Stimulated activated CD4-positive, alpha-beta T cell treated with anti-CD3 and anti-CD28 coated beads, Interleukin-1b, Interleukin-23, amount 100 ng/mL, for 1 hour (primary cell): ENCODE measurements at places on chromosomes 3 and 15.

GRCh38 chr3:138560501-138560900 lies 33.6 kb downstream of the CEP70 start:
- DNase-seq = no peak

- no peak for DNase-seq
Observed at GRCh38 chr3:125010393-125010792, 45.4 kb downstream of the HEG1 start.

- no peak for DNase-seq
Observed at GRCh38 chr15:81317642-81318017, 6.3 kb downstream of the STARD5 start.

DNA sequence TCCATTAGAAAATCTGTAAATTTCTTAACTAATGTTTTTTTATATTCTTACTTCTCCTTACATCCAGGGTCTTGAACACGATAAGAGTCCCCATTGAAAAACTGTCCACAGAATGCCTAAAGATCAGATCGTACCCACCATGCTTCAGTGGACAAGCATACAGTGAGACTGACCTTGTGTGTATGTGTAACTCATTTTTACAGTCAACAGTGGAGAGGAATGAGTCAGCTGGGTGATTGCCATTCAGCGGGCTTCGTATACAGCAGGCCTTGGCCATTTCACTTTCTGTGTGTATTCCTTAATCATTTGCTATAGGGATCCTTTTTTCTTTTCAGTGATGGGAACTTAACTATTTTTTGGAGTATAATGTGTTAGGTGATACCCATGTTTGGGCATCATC lies 10.6 kb downstream of the PARP14 start:
- no peak for DNase-seq

- DNase-seq = no peak
Observed at GRCh38 chr3:109922856-109923255, 585.5 kb upstream of the DPPA4 start.

- DNase-seq = no peak
Observed at GRCh38 chr3:197465996-197466549, 89.7 kb downstream of the BDH1 start.

GRCh38 chr15:40511093-40511471 lies 40.3 kb downstream of the CHST14 start:
- DNase-seq = no peak

GRCh38 chr3:148381051-148381450 lies 316.7 kb upstream of the AGTR1 start:
- no peak for DNase-seq

GRCh38 chr15:33114374-33114717 lies 80.2 kb downstream of the FMN1 start:
- no peak for DNase-seq

DNA sequence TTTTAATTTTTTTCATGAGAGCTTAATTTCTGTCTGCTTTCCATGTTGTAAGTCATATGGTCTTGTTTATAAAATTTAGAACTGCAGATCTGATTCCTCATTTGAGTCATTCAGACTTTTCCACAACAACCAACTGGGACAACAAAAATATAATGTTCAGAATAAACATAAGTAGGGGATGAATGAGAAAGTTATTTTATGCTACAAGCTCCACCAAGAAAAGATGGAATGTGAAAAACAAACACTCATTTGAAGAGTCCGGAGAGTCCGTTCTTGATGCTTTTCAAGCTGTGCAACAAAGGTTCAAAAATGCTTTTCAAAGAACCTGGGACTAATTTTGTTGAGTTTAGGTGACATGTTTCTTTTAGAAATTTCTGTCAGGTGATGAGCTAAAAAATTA lies 9.2 kb downstream of the FRMD4B start:
- no peak for DNase-seq

DNA sequence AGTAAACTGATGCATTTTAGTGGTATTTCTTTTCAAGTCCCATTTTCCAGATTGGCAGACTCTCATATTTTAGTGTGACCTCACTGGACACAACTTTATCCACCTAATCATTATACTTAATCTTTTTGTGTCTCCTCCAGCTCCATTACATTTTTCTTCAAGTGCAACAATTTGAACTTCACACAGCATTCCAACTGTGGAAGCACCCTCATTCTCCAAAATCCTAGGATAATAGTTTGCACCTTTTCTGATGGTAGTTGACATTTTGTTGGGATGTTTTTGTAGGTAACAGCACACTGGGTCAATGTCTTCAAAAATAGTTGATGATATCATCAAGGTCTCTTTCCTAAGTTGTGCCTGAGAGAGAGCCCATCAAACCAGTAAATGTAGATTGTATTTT lies 123.1 kb downstream of the RYR3 start:
- DNase-seq = no peak

GRCh38 chr3:42263354-42264346 lies 2.3 kb downstream of the CCK start:
- DNase-seq = no peak

DNA sequence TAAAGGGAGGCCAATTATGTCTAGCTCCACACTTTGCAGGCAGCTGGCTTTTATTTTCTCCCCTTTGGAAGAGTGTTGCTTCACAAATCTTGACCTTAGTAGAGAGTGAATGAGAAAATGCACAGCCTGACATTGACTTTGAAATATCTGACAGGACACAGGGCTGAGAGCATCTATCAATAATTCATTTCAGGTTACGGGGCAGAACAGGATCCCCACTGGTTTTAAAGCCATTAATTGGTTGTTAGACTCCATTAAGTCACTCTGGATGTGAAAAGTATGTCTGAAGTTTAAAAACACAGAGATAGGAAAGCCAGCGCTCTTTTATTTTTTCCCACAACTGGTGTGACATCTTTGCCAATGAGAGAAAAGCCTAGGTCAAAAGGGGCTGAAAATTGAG lies 251.9 kb upstream of the TMC3 start:
- no peak for DNase-seq

GRCh38 chr3:43399034-43399433 lies 112.7 kb downstream of the SNRK start:
- DNase-seq = no peak

DNA sequence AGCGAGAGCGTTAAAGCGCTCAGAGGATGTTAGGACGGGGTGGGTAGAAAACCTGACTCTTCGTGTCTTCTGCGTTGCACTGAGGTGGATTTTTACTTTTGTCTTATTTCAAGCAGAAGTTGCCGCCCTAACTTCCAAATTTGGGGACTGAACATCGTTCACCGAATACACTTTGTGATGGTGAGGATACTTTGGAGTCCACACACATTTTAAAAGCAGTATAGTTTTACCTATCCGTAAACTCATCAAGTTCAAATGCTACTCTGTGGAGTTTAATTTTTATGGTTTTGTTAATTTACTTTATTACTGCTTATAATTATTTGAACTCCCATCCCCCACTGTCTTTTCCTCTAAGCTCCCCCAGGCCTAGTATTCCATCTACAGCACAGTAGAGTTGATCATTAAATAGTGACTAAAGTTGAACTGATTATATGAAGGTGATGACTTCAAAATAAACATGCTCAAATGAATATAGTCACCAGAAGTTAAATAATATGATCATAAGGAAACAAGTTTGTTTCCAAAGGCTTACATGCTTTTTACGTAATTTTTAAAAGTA lies 617 bp upstream of the EOGT start:
- DNase-seq = no peak

DNA sequence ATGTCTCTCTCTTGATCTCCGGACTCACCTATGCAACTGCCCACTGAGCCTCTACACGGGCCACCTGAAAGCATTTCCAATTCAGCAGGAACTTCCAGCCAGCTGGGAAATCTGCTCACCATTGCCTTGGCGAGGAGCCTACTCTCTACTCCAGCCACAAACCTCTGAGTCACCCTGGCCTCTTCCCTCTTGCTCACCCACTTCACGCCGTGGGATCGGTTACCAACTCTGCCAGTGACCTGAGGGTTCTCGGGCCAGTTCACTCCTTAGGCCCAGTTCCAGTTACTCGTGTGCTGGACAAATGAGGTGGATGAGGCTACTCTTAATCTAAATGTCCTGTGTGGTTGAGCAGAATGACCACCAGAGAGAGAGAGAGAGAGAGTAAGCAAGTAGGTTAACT lies 70.1 kb downstream of the CEMIP start:
- no peak for DNase-seq
